Purkinje cell (primary cell): ENCODE measurements at places on chromosomes 4 and X. TPM values are rescaled to one million over a fixed set of nuclear protein-coding genes. Genes with fewer than 3 reads are reported as not detected.

The NUP62CL gene
- 2.2 and 3.8 TPM in 2 replicates for polyA plus RNA-seq

The SOX3 gene
- not detected in 2 replicates for polyA plus RNA-seq

The TMEM131L gene
- 0.58 TPM in 1 of 2 replicates, not detected in the other for polyA plus RNA-seq

The CSAG2 gene
- polyA plus RNA-seq, result not detected in 2 replicates

The LDB2 gene
- polyA plus RNA-seq, result 2.3 and 36.3 TPM in 2 replicates

The DCAF12L2 gene
- polyA plus RNA-seq, result 1.5 TPM in 1 of 2 replicates, not detected in the other

The MAML3 gene
- polyA plus RNA-seq, result 0.29 and 0.48 TPM in 2 replicates

The AR gene
- 3.1 and 4.4 TPM in 2 replicates for polyA plus RNA-seq

The BLOC1S4 gene
- 1.8 and 5.2 TPM in 2 replicates for polyA plus RNA-seq

The ASB12 gene
- not detected in 2 replicates for polyA plus RNA-seq

The WNK3 gene
- 8.3 and 11.7 TPM in 2 replicates for polyA plus RNA-seq
